Cerebellar cortex (tissue), 1 donor: ENCODE measurements at places on chromosomes 11 and 22.

DNA sequence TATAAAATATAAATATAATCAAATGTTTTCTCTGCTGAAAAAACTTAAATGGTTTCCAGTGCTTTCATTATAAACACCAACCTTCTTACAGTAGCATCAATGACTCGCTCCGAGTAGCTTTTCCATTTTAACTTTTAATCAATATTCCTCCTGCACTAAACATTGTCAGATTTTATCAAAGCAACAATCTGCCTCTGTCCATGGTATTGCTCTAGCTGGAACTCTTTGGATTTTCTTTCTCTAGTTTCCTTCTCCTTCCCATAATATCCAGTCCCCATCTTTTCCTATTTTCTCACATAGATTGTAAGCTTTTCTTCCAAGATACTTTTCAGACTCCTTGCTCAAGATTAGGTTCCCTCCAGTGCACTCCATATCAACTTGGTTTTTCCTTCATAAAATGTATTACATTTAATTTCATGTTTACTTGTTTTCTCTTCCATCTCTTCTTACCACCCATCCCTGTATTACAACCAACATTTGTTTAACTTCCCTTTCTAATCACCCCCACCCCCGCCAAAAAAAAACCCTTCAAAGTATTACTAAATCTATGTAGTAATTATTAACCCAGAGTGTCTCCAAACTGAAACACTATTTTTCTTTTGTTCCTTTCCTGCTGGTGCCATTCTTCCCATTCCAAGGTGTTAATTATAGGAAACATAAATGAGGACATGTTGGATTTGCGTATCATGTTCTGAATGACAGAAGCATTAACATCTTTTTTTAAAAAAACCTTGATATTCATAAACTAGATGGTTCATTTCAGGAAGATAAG is 716.5 kb downstream of the NELL1 start:
- no peak for DNase-seq

GRCh38 chr11:72162891-72163492 is 27.5 kb downstream of the FOLR3 start:
- no peak for DNase-seq

DNA sequence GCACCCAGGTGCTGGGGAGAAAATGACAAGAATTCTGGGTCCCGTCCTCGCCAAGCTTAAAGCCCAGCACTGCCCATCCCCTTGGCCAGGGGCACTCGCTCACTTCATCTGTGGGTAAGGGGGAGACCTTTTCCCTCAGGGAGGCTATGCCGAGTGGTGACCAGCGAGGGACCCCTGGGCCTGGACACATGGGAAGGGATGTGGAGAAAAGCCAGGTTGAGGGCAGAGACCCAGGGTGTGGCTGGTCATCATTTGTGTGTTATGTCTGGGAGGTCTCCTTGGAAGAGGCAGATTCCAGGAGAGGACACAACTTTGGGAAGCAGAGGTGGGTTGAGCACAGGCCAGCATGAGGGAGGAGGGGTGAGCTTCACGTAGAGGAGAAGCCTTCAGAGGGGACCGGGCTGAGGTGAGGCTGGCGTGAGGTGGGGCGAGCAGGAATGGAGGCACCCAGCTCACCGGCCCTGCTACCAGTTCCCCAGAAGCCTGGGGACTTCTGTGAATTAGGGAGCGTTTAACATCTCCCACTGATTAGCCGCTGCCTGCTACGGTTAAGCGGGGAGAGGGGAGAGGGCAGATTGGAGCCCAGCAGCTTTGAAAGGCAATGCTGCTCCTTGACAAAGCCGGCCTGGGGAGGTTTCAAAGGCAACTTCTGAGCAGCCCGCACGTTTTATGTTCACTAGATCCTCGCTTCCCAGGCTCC is 25.8 kb upstream of the NECTIN1 start:
- no peak for DNase-seq

DNA sequence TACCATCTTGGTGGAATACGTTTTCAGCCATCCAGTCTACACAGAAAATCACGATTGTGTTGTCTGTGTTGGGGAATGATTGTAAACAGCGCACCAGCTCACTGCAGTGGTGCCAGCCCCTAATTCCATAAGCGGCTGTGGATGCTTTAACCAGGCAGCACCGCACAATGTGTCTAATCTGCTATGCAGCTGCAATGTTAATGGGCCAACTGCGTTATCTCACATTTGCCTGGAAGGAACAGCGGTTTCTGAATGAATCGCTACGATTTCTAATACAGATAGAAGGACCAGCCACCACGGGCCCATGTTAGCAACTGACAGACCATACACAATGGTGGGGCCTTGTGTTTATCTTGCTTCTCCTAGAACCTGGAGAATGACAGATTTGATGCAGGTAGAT is 384.5 kb upstream of the KIRREL3 start:
- DNase-seq: no peak

GRCh38 chr11:115606498-115607220 is 102.4 kb upstream of the CADM1 start:
- peak; percentile 83 for DNase-seq

DNA sequence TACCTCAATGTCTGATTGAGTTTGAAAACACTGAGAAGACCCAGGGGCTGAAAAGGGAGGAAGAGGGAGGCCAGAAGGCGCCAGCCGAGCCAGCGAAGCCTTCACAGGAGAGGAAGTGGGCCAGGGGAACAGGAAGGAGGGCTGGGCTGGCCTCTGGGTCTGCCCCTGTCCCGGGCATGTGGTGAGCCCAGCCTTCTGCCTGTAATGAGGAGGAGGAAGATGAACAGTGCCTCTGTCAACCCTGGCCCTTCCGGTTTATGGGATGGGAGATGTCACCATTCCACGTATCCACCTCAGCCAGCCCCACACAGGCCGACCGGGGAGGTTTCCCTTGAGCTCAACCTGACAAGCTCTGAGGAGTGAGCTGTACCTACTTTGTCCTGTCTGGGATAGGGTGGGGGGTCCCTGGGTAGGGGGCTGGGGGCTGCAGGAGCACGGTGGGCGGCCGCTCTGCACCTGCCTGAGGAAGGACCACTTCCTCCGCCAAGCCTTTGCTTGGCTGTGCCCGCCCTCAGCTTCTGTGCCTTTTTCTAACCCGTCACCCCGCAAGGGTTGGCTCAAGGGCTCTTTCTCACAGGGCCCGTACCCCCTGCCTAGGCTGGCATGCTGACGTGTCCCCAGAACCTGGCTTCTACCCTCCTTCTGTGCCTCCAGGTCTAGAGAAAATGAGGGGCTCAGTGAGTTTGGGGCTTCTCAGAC is 2.0 kb downstream of the PARVG start:
- DNase-seq: no peak

- DNase-seq: peak; percentile 76
Measured at GRCh38 chr11:70306586-70307033, 36.1 kb downstream of the PPFIA1 start.

GRCh38 chr11:81899156-81899555 is 834.5 kb downstream of the FAM181B start:
- DNase-seq: no peak

DNA sequence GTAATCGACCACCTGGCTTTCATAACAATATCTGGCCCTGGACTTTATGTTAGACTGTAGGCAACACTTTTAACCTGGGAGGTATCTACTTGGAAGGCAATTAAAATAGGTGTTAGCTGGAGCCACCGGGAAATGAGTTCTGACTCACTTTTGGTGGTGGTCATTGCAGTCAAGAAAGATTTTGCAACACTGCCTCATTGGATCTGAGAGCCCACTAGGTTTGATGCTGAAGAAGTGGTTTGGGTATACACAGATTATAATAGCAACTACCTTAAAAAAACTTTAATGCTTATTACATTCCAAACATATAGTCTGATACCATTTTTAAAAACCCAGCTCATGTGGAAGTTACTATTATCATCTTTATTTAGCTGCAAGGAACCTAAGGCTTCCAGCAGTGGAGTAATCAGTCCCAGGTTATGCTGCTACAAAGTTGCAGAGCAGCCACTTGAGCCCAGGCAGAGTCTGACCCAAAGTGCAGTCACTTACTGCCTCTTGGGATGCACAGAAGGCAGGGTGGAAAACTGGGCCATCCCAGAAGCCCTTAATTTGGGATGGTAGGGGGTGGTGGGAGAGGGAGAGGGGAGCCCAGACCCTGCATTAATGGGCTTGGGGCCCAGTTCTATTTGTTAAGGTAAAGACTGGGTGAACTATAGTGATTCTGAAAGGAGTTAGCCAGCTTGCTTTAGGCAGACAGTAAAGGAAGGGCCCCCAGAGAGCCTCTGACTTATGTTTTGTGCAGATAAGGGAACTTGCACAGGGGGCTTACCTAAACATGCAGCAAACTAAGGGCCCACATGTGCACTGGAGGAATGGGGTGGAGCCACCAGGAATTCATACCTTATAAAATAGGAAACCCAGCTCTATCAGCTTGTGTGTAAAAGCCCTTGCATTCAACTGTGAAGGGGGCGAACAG is 149.4 kb downstream of the SNX19 start:
- DNase-seq: no peak

GRCh38 chr11:94922321-94923003 is 50.9 kb downstream of the CWC15 start:
- DNase-seq: no peak

DNA sequence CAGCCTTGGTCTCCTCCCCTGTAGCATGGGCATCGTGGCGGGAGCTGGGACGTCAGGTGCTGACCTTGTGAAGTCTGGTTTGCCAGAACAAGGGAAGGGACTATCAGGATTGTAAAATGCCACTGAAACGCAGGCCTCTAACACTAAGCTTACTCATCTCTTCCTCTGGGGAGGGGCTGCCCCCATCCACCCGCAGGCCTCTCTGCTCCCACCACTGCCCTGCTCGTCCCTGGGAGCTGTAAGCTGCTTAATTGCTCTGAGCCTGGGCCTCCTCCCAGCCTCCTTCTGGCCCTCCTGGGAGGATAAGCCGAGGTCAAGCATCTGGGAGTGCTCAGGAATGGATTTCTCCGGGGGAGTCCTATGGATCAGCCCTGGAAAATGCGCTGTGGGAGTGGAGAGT is 8.4 kb downstream of the SHISAL1 start:
- DNase-seq: no peak

DNA sequence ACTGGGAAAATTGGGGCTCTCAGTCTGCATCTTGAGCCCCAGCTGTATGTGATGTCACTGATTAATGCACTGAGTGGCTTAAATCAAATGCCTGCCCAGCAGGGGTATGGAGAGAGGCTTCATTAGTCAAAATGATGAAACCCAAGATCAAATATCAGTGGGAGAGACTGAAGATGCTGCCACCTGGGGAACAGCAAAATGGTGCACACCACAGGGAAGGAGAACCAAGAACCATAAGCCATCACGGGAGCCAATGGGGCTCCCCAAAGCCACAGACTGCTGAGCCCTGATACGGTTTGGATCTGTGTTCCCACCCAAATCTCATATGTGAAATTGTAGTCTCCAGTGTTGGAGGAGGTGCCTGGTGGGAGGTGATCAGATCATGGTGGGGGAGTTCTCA is 85.6 kb downstream of the CTTN start:
- DNase-seq: no peak

DNA sequence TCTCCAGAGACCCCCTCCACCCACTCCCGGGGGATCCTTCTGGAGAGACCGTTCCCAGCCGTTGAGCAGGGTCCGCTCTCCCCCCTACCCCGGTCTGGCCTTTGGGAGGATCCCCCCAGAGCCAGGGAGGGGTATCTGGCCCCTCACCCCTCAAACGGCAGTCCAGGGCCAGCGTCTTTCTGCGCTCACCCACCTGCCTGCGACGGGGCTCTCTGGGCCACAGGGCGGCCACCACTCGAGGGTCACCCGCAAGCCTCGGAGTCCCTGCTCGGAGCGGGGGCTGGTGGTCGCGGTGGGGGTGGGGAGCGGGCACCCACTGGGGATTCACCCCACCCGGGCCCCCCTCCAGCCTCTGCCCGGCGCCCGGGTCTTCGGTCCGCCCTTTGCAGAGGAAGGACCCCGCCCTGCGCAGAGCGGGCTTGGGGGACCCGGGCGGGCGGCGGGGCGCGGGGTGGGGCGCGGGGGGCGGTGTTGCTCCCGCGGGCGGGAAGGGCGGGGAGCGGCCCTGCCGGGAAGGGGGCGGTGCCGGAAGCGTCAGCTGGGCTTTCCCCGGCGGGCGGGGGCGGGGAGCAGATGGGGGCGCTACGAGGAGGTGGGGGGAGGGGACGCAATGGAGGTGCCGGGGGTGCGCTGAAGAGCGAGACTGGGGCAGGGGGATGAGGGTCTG is 16.6 kb downstream of the CRELD2 start:
- DNase-seq: no peak

- no peak for DNase-seq
Measured at GRCh38 chr11:13338427-13339069, 61.0 kb downstream of the BMAL1 start.

DNA sequence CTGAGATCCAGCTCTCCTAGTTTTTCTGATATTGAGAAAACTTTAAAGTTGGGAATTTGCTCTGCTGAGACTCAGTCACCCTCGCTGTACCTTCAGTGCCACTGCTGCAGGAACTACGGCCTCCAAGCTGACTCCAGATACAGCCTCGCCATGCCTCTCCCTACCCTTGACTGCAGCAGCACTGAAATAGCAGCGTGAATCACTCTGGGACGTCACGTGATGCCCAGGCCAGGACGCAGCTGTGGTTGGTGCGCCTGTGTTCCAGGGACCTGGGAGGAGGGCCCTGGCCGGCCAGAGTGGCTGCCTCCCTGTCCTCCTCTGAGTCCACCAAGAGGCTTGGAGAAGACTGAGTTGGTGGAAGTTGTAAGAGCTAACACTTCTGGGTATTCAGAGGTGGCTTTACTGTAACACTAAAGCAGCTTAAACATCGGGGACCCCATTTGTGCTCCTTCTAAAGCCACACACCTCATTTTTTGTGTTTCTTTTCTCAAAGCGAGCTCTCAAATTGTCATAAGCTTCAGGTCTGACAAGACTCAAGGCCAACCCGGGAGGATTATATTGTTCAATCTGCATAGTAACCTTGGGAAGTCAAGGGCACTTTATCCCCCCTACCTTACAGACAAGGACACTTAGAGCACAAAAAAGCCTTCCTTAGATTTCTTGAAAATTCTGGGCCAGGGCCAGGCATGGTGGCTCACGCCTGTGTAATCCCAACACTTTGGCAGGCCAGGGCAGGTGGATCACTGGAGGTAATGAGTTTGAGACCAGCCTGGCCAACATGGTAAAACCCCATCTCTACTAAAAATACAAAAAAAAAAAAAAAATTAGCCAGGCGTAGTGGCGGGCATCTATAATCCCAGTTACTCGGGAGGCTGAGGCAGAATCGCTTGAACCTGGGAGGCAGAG is 4.2 kb upstream of the STIP1 start:
- peak; percentile 86 for DNase-seq

DNA sequence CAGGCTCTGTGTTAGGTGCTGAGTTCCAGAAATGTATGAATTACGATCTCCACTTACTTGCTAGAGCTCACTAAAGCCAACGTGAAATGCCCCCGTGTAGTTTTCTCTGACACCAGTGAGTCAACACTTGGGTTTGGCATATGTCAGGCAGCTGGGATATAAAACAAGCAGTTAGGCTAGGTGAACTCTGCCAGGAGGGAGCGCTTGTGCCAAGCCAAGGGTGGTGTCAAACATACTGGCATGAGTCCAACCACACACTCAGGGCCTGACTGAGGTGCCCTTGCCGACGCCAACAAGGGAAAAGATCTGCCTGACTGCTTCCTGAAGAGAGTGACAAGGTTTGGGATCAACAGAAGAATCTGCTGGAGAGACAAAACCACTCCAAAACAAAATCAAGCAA is 167.8 kb upstream of the NARS2 start:
- DNase-seq: no peak

- DNase-seq: no peak
Measured at GRCh38 chr11:62443390-62444235, 24.8 kb downstream of the SCGB1A1 start.
